Stimulated activated CD8-positive, alpha-beta memory T cell treated with anti-CD3 and anti-CD28 coated beads, Interleukin-15, amount 100 ng/mL, for 48 hours (primary cell): ENCODE measurements at places on chromosomes 7 and 10.

DNA sequence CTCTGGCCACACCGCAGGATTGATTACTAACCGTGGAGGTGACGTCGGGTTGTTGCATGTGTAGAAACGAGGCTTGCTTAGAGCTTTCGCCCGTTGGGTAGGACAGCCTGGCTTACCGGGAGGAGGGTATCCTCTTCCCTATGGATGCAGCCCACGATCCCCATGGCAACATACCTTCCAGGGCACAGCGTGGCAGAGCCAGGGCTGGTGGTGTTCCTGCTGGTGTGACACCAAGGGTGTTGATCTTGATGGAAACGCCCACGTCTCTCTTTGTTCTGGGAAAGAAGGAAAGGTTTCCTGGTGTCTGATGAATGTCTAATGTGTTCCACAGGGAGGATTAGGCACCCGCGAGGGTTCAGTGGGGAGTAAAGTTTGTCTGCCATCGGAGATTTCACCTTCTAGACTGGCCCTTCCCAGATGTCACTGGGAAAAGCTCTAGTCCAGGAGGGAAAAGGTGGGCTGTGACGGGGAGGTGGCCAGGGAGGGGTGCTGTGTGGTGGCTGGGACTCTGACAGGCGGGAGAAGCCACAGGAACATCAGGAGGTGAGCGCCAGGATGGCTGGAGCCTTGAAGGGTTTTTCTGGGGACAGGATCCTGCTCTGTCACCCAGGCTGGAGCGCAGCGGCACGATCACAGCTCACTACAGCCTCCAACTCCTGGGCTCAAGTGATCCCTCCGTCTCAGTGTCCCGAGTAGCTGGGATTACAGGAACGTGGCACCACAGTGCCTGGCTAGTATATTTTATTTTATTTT, 102.1 kb downstream of the CUX1 start:
- no peak for DNase-seq

GRCh38 chr10:86872757-86873156, 84.7 kb downstream of the MMRN2 start:
- DNase-seq = no peak

- no peak for DNase-seq
Measured at GRCh38 chr10:131025333-131025732, 286.2 kb downstream of the TCERG1L start.

GRCh38 chr7:143385891-143386781, 5.0 kb downstream of the ZYX start:
- DNase-seq = no peak

DNA sequence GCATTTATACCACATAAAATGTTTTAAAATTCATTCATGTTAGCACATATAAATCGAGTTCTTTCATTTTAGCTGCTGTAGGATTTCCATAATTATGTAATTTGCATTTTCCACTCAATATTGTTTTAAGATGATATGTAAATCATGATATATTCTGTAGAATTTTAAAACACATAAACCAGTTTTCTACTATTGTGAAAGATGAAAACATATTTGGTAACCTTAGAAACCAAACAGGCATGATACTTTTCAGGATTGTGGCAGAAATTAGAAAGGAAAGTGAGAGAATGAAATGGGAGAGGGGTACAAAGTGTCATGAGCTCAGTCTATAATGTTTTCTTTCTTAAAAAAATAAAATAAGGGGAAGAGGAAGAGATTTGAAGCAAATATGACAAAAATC, 269.3 kb downstream of the PPP1R3A start:
- no peak for DNase-seq

GRCh38 chr10:69863580-69863979, 61.9 kb downstream of the COL13A1 start:
- no peak for DNase-seq

- DNase-seq = no peak
Measured at GRCh38 chr7:2666588-2667250, 21.3 kb upstream of the AMZ1 start.

GRCh38 chr7:26180792-26181198, 19.8 kb downstream of the HNRNPA2B1 start:
- DNase-seq = no peak

- DNase-seq = no peak
Measured at GRCh38 chr7:76133164-76133775, 68.4 kb upstream of the SRRM3 start.

DNA sequence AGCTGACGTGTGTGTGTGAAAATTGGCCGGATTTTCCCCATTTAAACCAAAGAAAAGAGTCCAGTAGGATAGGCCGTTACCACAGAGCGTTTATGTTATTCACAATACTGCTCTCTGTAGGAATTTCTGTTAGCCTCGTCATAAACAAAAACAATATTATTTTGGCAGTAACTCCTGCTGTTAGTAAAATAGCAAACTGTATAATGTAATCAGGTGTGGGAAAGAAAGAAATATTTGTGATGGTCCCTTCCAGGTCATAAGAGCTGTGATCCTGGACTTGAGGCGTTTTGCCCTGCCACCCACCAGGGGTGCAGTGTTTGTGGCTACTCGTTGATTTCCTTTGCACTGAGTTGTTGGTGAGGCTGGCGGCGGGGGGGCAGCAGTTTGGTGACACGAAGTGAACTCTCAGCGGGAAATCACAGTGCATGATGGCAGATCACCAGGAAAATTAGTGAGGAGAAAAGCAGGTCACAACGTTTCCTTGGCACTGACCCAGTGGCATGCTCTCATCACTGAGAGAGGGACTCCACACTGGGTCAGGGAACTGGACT, 2.8 kb downstream of the EEPD1 start:
- no peak for DNase-seq

DNA sequence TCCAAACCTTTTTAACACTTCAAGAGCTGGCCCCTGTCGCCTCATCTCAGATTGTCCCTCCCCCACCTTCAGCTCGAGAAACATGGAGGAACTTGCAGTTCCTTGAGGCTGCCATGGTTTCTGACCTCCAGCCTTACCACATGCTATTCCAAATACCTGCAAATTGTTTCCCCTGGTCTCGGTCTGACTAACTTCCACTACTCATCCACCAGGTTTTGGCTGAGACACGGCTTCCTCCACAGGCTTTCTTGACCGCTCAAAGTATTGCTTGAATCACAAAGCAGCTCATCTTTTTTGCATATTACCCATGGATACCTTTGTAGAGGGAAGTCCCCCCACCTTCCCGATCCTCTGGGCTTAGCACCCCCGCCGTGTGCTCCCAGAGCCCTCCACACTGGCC, 5.2 kb upstream of the SAMD8 start:
- DNase-seq = no peak

GRCh38 chr10:100396605-100397004, 49.6 kb downstream of the SCD start:
- no peak for DNase-seq

- no peak for DNase-seq
Measured at GRCh38 chr10:124572751-124573150, 111.1 kb downstream of the LHPP start.

DNA sequence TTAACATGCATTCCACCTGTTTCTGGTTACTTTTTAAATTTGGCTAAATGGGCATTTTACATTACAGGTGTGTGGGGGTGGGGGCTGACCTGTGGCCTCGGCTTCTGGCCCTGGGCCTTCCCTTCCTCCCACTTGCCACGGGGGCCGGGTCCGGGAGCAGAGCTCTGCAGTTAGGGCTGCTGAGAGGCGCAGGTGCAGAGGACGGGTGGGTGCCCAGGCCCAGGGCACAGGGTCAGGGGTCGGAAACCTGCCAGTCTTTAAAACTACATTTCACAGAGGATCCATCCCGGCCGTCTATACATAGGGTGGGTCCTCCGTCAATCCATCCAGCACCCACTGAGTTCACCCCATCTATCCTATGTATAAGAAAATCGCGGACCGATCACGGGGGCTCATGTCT, 106.5 kb upstream of the INSIG1 start:
- DNase-seq = no peak

DNA sequence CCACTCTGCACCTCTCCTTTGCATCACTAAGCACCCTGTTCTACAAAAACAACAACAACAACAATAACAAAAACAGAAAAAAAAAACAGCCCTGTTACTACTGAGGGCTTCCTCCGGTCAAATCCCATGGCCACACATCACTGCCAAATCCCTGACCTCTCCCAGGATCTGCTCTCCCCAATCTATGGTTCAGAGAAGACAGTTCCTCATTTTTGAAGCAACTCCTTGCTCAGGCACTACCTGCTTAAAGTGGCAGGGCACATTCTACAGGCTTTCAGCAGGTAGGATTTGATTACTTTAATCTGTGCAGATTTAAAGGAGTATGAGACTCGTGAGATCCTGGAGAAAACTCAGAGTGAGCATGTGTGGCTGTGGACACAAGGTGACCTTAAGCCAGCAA, 46.9 kb downstream of the PIK3CG start:
- no peak for DNase-seq

DNA sequence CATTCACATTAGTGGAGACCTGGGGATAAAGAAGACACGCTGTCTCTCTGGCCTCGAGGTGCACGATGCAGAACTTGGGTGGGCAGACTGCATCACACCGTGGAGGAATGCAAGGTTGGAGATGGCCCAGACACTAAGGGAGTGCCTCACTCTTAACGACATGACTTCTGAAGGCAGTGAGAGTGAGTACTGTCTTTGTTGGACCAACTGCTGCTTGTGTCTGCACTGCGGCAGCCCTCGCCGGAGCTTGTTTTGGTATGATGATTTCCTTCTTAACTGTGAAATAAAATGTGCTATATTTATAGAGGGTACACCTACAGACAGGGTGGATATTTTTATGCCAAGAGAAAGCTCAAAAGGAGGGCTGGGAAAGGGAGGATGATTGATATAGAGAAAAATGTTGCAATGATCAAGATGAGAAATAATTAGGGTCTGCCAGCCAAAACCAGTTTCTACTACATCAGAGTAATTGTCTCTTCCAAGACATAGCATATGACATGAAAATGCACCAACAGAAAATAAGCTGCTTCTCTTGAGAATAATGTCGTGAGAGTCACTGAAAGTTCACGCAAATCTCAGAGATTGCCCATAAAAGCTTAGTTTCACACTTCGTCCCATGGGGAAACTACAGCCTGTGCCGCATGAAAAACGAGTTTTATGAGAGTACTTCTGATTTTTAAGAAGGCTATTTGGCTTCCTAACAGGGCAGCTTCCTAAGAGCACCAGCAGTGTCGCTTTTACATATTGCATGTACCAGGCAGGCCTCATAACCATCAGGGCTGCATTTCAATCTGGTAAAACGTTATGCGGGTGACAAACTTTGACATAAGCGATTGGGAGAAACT, 127.1 kb downstream of the TAX1BP1 start:
- DNase-seq = no peak

DNA sequence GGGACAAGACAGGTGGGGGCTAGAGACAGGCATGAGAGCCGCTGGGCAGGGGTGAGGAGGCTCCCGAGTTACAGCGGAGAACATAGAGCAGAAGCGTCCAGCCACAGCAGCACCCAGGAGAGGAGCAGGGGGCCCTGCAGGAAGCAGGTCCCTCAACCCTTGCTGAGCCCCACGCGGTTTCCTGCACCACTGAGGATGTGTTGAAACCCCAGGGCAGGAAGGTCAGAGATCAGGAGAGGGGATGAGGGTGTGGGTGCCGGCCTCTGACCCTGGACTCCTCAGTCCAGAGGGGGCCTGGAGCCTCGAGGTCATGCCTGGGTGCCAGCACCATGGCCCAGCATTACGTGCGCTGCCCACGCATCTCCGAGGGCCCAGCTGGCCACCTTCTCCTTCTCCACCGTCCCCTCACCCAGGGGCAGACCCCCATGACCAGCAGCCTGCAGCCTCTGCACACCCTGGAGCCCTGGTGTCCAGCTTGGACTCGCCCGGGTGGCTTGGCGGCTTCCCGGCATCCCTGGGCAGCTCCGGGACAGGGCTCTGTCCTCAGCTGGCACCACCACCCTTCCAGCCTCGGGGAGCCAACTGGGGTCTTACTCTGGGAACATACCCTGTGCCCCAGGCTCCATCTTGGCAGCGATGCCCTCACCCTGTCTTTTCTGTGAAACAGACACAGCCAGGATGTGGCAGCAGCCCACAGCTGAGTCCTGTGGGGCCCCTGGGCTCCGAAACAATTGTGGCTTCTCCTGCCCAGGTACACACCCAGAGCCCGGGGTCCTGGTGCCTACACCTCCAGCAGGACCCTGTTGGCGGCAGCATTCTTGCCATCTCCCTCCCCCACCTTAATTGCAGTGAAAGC, 52.0 kb downstream of the STK32C start:
- no peak for DNase-seq

DNA sequence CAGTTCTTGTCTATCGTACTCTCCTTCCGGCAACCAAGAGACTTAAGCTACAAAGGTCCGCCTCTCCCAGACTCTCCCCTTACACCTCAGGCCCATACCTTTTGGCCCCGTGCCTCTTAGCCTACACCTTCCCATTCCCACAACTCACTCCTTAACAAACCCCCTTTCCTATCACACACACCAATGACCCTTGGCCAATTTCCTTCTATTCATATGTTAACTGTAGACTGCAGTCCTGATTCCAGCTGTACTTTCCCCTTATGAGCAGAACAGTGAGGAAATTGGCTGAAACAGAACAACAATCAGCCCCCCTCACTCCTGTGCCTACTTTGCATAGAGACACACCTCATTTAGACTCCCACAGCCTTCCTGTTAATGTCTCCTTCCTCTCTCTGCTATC, 1.4 kb upstream of the TMEM139 start:
- no peak for DNase-seq

- DNase-seq = peak; percentile 31
Measured at GRCh38 chr7:43385856-43386255, 197.1 kb upstream of the STK17A start.

- no peak for DNase-seq
Measured at GRCh38 chr10:89392974-89393373, 551 bp downstream of the IFIT1 start.

DNA sequence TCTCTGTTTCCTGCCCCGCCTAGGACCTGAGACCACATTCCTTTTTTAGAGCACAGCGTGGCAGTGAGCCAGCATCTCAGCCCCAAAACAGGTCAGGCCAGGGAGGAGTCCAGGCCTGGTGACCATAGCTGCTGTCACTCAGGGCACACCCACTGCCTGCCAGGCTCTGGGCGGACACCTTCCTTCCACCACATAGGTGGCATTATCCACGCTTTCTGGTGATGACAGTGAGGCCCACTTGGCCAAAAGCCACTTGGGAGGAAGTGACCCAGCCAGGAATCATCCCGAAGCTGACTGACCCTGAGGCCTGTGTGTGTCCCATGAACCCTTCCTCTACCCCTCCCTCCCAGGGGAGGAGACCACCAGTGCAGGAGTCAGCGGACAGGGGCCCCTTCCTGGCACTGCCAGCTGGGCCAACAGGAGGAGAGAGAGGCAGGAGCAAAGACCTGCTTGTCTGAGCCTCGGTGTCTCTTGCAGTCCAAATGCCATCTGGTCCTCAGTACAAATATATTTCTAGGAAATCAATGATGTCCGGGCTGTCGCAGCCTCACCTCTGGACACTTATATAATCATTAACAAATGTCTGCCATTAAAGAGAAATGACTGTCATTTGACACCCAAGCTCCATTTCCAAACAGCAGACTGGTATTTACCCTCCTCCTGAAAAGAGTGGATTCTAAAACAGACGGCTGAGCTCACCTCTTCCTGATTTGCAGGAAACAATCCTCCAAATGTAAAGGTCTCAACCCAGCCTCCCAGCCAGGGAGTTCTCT, 63.0 kb downstream of the ABRAXAS2 start:
- no peak for DNase-seq

- no peak for DNase-seq
Measured at GRCh38 chr10:12975266-12975665, 26.2 kb downstream of the CCDC3 start.

GRCh38 chr7:139066315-139066714, 30.5 kb upstream of the ZC3HAV1L start:
- DNase-seq = no peak

GRCh38 chr10:50576245-50576815, 47.4 kb downstream of the SGMS1 start:
- DNase-seq = no peak
